Type B pancreatic cell (in vitro differentiated cells): ENCODE measurements at places on chromosomes 6 and 20. TPM values are rescaled to one million over a fixed set of nuclear protein-coding genes. Genes with fewer than 3 reads are reported as not detected.
A peak's percentile ranks its signal among the peaks of the same experiment; 100 is the strongest.

ARMH2 gene
- total RNA-seq, result not detected in 2 replicates

TMEM200A gene
- total RNA-seq, result 18.4 and 19.2 TPM in 2 replicates

ESR1 gene
- total RNA-seq, result 0.24 TPM in 2 replicates

HLA-DMA gene
- total RNA-seq, result 1.5 and 2.0 TPM in 2 replicates

DNA sequence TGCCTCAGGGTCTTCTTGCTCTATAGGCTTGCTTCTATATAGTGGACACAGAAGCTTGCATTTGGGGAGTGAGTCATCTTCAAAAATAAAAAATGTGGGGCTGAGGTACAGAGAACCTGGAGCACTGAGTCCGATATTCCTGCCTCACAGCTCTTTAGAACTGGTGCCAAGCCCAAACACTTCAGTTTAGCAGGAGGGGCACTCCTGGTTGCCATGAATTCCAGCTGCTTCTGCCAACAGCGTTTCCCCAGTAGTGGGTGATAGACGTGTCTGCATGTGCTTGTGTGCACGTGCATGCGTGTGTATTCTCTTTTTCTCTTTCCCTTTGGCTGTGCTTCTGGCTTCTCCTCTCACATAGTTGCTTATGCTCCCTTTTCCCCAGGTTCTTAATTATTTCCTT lies 11.9 kb downstream of the DNPH1 start:
- DNase-seq, result no peak

GRCh38 chr6:48813836-48814235 lies 649.2 kb downstream of the MMUT start:
- no peak for DNase-seq

DNA sequence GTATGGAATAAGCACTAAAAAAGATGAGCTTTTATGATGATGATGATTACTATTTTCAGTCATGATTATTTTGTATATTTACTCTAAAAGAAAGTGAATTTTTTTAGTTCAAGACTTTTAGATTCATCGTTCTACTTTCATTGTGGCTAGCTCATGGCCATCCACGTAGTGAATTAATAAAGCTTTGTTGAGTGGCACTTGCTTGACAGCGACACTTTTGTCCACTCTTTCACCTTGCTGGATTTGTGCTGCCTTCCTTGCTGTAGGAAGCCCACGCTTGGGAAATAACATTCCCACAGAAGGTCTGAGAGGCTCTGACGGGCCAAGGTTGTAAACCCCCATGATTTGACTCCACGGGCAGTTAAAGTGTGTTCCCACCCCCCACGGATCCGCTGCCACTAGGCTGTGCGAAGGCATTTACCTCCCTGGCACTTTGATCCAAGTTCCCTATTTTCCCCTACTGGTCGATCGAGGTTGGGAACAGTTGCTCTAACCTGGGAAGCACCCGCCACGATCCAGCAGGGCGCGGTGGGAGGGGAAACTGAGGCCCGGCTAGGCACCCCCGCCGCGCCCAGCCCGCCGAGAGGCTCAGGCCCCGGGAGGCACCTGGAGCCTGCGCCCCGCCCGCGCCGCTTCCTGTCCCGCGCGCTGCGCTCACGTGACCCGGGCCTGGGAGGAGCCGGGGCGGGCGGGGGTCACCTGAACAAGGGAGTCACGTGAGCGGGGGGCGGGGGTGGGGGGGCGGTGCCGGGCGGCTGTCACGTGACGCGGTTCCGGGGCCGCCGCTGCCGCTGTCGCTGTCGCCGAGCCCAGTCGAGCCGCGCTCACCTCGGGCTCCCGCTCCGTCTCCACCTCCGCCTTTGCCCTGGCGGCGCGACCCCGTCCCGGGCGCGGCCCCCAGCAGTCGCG lies at the start of gene IGF2R:
IGF2R (plus strand) TSS at position 788 of the 909 bp plus-strand sequence. CDS start 165 bp downstream, outside the sequence.
- DNase-seq, result peak; percentile 94

- no peak for DNase-seq
These were observed 15.5 kb downstream of the COL9A3 start for GRCh38 chr20:62832212-62832922.

DNA sequence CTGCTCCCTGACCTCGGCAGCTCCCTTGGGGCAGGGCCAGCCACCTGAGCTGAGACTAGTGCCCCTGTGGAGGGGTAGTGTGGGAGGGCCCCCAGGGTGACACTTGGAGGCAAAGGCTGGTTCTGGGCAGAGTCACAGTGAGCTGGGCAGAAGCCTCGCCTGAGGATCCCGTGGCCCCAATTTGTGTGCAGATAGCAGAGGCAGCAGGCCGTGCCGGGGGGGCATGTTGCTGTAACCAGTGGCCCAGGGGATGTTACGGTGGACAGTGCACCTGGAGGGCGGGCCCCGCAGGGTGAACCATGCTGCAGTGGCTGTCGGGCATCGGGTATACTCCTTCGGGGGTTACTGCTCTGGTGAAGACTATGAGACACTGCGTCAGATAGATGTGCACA lies 2.9 kb downstream of the KLHDC3 start:
- no peak for DNase-seq

GRCh38 chr6:16168121-16168520 lies 39.2 kb downstream of the MYLIP start:
- no peak for DNase-seq

DNA sequence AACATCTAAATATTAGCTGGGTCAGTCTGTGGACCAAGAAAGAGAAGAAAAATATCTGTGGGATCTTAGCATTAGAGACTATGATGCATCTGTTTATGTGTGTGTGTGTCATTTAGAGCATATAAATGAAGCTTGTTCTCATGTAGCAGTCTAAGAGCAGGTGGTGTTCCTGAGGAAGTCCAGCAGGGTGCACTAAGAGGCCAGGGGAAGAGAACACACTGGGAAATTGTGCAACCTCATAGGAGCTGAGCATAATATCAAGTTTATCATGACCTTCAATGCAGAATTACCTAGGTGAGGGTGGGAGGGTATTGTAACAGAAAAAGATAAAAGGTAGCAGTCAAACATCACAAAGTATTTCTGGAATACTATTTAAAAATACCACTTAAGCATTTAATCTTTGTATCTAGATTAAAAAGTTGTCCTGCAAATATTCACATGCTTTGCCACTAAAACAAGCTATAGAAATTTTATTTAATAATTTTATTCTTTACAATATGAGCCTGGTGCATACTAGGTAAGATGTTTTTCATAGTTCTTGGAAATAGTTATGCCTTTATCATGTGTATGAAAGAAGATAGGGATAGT lies 80.5 kb downstream of the SMPDL3A start:
- no peak for DNase-seq

- no peak for DNase-seq
These were observed 383.2 kb downstream of the CD83 start for GRCh38 chr6:14500809-14501208.
